ENCODE measurements at places on chromosomes 1 and 21. TPM values are rescaled to one million over a fixed set of nuclear protein-coding genes. Genes with fewer than 3 reads are reported as not detected.

IL19 gene
- not detected for total RNA-seq

EPHA8 gene
- total RNA-seq = not detected

CD5L gene
- total RNA-seq = not detected

FNDC5 gene
- 1.2 TPM for total RNA-seq

SPRR3 gene
- total RNA-seq = not detected

ACTL8 gene
- not detected for total RNA-seq

TCHHL1 gene
- total RNA-seq = not detected

ADAMTS5 gene
- total RNA-seq = 7.1 TPM

GJA8 gene
- total RNA-seq = not detected

KIF17 gene
- 0.19 TPM for total RNA-seq

KCNJ9 gene
- 0.06 TPM for total RNA-seq

AKNAD1 gene
- 0.56 TPM for total RNA-seq

NPHS2 gene
- not detected for total RNA-seq

FCN3 gene
- not detected for total RNA-seq

TARS2 gene
- 12.2 TPM for total RNA-seq

CRNN gene
- total RNA-seq = not detected

RBM11 gene
- not detected for total RNA-seq

MYOM3 gene
- total RNA-seq = 0.13 TPM

ATAD3A gene
- 47.2 TPM for total RNA-seq

FMO2 gene
- 0.62 TPM for total RNA-seq

ITLN2 gene
- total RNA-seq = not detected

PEF1 gene
- 59.8 TPM for total RNA-seq

HSD3B2 gene
- not detected for total RNA-seq

PTPN14 gene
- 33.4 TPM for total RNA-seq

OPRD1 gene
- total RNA-seq = under 0.01 TPM

VASH2 gene
- under 0.01 TPM for total RNA-seq

RHD gene
- total RNA-seq = not detected

CA6 gene
- not detected for total RNA-seq

RBM34 gene
- 55.1 TPM for total RNA-seq

ZNF496 gene
- 6.3 TPM for total RNA-seq

FCRL3 gene
- not detected for total RNA-seq

ASTN1 gene
- total RNA-seq = under 0.01 TPM

PTGER3 gene
- 0.13 TPM for total RNA-seq

GLMN gene
- total RNA-seq = 7.0 TPM

ADGRB2 gene
- total RNA-seq = 4.0 TPM

ETV3L gene
- not detected for total RNA-seq

TMEM82 gene
- total RNA-seq = not detected

PRKAB2 gene
- total RNA-seq = 7.7 TPM

HPCAL4 gene
- total RNA-seq = not detected

CD247 gene
- not detected for total RNA-seq

MXRA8 gene
- 369 TPM for total RNA-seq

PDE4B gene
- total RNA-seq = 127 TPM

HCRTR1 gene
- 0.26 TPM for total RNA-seq

FAM72C gene
- 0.44 TPM for total RNA-seq

PCAT6 gene
- not detected for total RNA-seq

OR2L8 gene
- not detected for total RNA-seq

LAPTM5 gene
- total RNA-seq = 0.44 TPM

RPS27 gene
- 1,797 TPM for total RNA-seq

IGSF3 gene
- total RNA-seq = 0.53 TPM

OLIG2 gene
- not detected for total RNA-seq

LIN28A gene
- not detected for total RNA-seq

TMEM269 gene
- total RNA-seq = not detected

GUCA2B gene
- not detected for total RNA-seq

C1orf21 gene
- 26.2 TPM for total RNA-seq

VAMP4 gene
- total RNA-seq = 8.6 TPM

UBE2U gene
- total RNA-seq = not detected

IQCC gene
- total RNA-seq = 2.5 TPM
